ENCODE measurements at places on chromosomes 5 and 9.

DNA sequence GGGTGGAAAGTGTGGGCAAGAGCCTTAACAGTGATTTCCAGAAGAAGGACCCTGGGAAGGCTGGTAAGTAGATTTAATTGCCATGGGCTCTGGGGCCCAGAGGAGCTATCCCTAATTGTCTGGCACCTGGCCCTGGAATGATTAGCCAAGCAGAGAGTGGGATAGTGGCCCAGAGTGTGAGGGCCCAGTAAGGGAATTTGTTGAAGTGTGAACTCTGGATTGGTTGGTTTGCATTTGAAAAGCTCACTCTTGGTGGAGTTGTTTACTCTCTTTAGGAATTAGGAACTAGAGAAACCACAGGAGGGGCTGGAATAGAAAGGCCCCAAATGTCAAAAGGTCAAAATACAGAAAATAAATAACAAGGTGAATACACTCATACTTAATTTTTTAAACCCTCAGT is 207.1 kb downstream of the GABRG2 start:
- DNase-seq = no peak

DNA sequence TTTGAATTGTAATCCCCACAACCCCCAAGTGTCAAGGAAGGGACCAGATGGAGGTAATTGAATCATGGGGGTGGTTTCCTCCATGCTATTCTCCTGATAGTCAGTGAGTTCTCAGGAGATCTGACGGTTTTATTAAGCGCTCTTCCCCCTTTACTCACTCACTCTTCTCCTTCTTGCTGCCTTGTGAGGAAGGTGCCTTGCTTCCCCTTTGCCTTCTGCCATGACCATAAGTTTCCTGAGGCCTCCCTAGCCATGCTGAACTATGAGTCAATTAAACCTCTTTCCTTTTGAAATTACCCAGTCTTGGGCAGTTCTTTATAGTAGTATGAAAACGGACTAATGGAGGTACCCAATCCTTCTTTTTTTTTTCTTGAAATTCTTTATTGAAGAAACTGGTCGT is 2.2 kb upstream of the CEP120 start:
- DNase-seq = no peak

- peak; percentile 4 for DNase-seq
These were observed 105.2 kb downstream of the SH3TC2 start for GRCh38 chr5:148957591-148958202.

GRCh38 chr5:135069895-135070657 is 36.0 kb upstream of the PITX1 start:
- DNase-seq = no peak

GRCh38 chr9:21711504-21711903 is 90.9 kb upstream of the MTAP start:
- no peak for DNase-seq

DNA sequence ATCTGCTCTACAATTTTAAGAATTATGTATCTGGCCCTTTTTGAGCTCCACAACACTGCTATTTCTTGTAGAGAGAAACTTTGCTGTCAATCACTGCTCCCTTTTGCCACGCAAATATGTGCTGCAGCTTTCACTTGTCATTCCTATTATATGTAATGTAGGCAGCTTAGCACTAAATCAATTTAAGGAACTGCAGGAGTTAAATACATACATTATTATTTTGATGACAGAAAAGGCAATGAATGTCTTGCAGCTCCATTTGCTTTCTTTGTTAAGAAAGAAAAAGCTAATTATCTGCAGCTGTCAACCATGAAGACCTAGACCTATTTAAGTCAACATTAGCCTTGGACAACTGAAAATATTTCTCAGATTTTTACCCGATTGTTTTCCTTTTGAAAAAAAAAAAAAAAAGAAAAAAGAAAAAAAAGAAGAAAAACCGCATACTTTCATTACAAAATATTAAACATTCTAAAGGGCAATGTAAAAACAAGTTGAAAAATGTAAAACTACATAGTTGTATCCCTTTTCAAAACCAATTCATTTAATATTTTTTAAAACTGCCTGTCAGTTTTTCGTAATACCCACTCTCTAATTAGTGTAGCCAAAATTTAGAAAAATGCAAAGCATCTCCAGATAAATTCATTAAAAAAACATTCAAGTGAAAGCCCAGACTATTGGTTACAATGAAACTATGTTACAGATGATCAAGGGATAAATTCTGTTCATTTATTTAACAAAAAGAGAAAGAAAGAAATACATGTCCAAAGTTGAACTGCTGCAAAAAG is 57.2 kb downstream of the RFX3 start:
- no peak for DNase-seq

DNA sequence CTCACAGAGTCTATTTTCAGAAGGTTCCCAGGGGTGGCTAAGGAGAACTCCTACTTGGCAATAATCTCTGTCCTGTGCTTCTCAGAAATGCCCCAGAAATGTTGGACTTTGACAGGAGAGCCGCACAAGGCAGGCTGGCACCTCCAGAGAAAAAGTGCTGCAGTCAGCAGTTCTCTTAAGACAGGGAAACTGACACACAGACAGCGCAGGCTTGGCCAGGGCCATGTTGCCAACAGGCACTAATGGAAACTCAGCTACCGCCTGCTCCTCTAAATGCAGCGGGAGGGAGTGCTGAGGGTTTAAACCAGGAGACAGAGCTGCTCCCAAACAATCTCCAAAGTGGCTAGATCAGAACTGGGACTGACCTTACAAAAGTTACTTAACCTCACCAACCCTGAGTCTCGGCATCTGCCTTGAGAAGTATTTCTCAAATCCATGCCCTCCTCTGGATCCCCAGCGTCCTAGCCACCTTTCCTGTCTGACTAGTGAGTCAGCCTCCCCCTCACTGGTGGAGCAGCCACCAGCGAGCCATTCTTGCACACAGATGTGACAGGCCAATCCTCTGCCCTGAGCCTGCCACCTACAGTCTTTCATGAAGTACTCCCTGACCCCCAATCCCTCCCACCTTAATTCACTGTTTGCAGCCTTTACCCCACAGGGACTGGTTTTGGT is 186.4 kb downstream of the CDK5RAP2 start:
- DNase-seq = no peak

GRCh38 chr5:6632324-6632887 is 438 bp downstream of the NSUN2 start:
- no peak for DNase-seq

DNA sequence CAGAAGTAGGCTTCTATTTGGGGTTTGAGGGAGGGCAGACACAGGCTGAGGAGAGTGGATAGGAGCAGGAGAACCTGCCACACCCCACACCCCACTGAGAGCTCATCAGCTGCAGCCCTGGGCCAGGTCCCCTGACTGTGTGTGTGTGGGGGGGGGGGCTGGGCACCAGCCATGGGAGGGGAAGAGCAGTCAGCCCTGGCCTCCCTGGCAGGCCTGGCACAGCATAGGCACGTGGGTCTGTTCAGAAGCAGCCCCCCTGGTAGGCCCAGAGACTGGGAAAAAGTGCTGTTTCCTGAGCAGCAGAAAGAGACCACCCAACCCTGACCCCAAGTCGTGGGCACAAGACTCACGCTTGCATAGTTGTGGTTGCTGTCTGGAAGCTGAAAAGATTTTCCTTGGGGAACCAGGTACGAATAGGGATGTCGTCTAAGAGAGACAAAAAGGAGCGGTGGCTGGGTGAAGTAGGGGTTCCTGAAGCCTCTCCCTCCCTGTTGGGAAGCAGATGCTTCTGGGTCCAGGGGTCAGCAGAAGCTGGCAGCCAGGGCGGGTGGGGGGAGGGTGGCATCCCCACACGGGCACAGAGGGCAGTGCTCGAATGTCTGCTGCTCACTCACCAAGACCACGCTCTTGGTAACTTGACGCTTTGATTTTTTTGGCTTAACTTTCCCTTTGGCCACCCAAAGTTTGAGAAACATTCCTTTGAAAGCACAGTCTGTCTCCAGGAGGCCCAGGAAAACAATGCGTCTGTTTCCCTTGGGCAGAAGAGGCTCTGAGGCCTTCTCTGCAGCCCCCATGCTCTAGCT is 2.9 kb downstream of the NSMF start:
- no peak for DNase-seq

GRCh38 chr9:106478727-106479126 is 384.2 kb upstream of the ZNF462 start:
- no peak for DNase-seq

DNA sequence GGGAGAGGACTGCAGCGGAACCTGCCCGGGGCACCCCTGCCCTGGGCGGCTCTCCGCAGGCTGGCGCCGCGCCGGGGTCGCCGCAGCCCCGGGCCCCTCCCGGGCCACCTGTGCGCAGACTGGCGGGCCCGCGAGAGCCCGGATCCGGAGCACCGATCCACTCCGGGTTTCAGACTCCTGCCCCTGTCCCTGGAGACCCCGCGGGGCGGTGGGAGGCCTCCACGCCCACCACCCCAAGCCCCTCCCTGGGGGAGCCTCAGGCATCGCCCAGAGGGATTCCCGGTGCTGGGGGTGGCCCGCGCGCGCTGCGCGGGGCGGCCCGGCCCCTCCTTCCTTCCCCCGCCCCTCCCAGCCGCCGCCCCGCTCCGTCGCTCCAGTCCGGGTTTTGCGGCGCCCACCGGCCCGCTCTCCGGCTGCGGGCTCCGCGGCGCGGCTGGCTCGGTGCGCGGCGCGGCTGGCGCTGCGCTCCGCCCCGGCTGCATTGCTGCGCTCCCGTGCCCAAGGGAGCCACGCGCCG is at the start of gene UNC5A:
Gene UNC5A, plus strand, starts transcription at position 479 of the 517 bp plus-strand sequence. CDS start 192 bp downstream, outside the sequence.
- DNase-seq = peak; percentile 18

DNA sequence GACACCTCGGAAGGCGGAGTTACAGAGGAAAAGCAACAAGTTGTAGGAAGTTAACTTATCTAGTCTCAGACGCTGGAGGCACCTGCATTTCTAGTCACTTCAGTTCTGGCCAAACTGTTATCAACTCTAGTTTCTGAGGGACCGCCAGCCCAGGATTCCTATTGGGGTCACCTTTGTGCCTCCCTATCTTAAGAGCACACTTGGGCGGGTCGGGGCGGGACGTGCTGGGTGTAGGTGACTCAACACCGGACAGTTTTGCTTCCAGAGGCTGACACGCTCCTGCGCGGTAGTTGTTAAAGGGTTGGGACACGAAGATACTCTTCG is 679 bp upstream of the KDM4C start:
- DNase-seq = peak; percentile 67

- no peak for DNase-seq
These were observed 371.8 kb upstream of the RGMB start for GRCh38 chr5:98401656-98402055.

DNA sequence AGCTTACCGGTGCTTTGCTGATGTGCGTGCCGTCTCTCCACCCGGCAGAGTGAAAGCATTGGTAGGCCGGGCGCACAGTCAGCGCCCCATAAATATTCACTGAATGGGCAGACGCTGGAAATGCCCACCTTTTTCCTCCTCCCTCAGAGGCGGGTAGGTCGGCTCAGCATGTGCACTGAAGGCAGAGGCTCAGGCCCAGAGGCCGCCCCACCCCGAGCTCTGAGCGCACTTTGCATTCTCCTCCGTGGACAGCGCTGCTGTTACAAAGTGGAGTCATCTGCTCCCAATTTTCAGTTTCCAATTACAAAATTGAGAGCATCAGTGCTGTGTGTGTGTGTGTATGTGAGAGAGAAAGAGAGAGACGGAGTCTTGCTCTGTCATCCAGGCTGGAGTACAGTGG is 10.6 kb downstream of the UCK1 start:
- DNase-seq = no peak

- no peak for DNase-seq
These were observed 615.3 kb downstream of the BNC2 start for GRCh38 chr9:16255217-16255616.
